ENCODE measurements at places on chromosomes 5 and 9. TPM values are rescaled to one million over a fixed set of nuclear protein-coding genes. Genes with fewer than 3 reads are reported as not detected.

GRCh38 chr5:181187500-181188213, 17.3 kb downstream of the TRIM7 start:
- peaks cover 49% of the 10 kb centered on the region for H3K4me1 ChIP-seq
- peak overlapping the region; percentile 95 for H3K27ac ChIP-seq
- peak; percentile 83 for DNase-seq

The CMYA5 gene
- 0.14 TPM for total RNA-seq

The IL5 gene
- total RNA-seq, result 7.0 TPM

DNA sequence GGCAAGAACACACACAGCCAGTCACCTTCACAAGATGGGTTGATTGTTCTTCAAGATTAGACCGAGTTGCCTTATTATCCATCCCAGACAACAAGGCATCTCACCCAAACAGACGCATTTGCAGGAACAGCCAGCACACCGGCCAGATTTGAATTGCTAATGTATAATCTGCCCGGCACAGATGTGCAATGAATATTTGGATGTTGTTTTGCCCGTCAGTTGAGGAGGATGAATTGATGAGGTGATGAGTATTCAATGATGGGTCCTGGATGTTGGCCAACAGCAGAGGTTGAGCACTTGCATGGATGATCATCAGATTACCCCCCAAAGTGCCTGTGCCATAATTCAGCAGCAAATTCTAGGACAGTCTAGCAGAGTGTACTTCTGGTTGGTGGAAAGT, 20.1 kb downstream of the ALG2 start:
- no peak overlapping the region for H3K27ac ChIP-seq
- H3K4me1 ChIP-seq, result peaks cover 2% of the 10 kb centered on the region
- no peak for DNase-seq

The CARD9 gene
- 9.2 TPM for total RNA-seq

The ZBTB6 gene
- total RNA-seq, result 11.6 TPM

The CCNJL gene
- total RNA-seq, result not detected

GRCh38 chr5:134245101-134245604, 19.3 kb upstream of the PPP2CA start:
- H3K4me3 ChIP-seq, result no peak overlapping the region
- no peaks in the 10 kb centered on the region for H3K4me1 ChIP-seq
- peaks cover 9% of the 10 kb centered on the region for H3K27me3 ChIP-seq

- peak; percentile 79 for DNase-seq
- H3K4me3 ChIP-seq, result peak overlapping the region; percentile 76
- H3K27me3 ChIP-seq, result no peaks in the 10 kb centered on the region
Measured at GRCh38 chr5:134608555-134608954, 24.1 kb downstream of the SAR1B start.

GRCh38 chr5:67063055-67063454, 133.5 kb downstream of the CD180 start:
- H3K4me1 ChIP-seq, result peaks cover 17% of the 10 kb centered on the region
- peak; percentile 7 for DNase-seq
- no peaks in the 10 kb centered on the region for H3K27me3 ChIP-seq
- no peak overlapping the region for H3K4me3 ChIP-seq
- H3K27ac ChIP-seq, result no peak overlapping the region

The DNAJB5 gene
- 10.6 TPM for total RNA-seq

The RNF14 gene
- total RNA-seq, result 32.2 TPM

The TTC16 gene
- total RNA-seq, result not detected

GRCh38 chr9:117548556-117548955, 133.7 kb upstream of the ASTN2 start:
- H3K4me3 ChIP-seq, result no peak overlapping the region
- no peak for DNase-seq
- no peak overlapping the region for H3K27ac ChIP-seq
- H3K27me3 ChIP-seq, result no peaks in the 10 kb centered on the region

DNA sequence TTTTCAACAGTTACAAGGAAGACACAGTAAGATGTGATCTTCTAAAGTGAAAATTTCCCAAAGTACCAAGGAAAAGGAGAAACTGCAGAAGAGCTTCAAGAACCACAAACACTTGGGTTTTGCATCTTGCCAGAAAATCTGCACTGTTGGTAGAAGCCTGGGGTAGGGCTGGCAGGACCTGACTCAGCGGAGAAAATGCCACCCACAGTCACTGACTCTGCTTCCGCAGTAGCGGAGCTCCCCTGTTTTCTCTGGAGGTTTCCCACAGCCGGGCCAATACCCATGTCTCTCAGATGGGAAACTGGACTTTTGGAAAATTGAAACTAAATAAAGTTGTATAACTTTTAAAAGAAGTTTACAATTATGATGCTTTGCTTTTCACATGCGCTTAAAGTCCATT, 104.2 kb downstream of the MEF2C start:
- no peaks in the 10 kb centered on the region for H3K27me3 ChIP-seq
- DNase-seq, result no peak
- H3K4me1 ChIP-seq, result no peaks in the 10 kb centered on the region
- H3K4me3 ChIP-seq, result no peak overlapping the region

The NEURL1B gene
- 0.05 TPM for total RNA-seq

GRCh38 chr5:80620211-80620610, 34.2 kb upstream of the MSH3 start:
- peaks cover 2% of the 10 kb centered on the region for H3K4me1 ChIP-seq
- H3K4me3 ChIP-seq, result no peak overlapping the region
- H3K27ac ChIP-seq, result no peak overlapping the region
- peaks cover 22% of the 10 kb centered on the region for H3K36me3 ChIP-seq
- no peak for DNase-seq
- H3K27me3 ChIP-seq, result no peaks in the 10 kb centered on the region

- H3K4me3 ChIP-seq, result no peak overlapping the region
- peaks cover 2% of the 10 kb centered on the region for H3K27me3 ChIP-seq
- H3K4me1 ChIP-seq, result peaks cover 44% of the 10 kb centered on the region
- DNase-seq, result peak; percentile 59
Measured at GRCh38 chr5:139454568-139455290, 7.8 kb downstream of the ECSCR start.

The SPATA9 gene
- not detected for total RNA-seq

The REEP2 gene
- 3.5 TPM for total RNA-seq

The PDE8B gene
- total RNA-seq, result 0.17 TPM

DNA sequence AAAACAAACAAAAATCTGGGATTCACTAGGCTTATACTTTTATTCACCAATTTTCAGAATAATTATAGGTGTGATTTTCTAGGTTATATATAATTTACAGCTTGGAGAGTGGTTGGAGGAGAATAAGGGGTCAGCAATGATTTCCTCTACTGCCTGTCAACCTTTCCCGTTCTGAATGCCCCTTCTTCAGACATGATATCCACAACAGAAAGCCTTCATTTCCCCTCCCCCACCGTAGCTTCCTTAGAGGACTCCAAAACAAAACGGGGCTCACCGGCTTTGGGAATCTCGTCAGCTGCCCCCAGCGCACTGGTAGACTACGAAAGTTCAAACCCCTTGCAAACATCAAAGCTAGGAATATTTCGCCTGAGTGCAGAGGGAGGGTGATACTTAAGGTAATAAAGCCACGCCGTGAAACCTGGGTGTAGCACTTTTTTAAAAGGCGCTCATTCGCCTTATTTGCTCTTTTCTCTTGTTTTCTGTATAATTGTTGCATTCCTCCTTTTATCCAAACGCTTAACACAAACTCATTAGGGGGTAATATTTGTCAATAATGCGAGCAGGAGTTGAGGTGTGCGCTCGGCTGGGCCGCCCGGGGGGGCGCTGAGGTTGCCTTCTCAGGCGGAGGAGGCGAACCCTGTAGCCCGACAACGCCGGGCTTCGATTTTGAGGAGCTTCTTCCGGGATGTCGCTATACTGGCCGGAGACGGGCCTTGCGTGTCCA, 2.4 kb downstream of the OTP start:
- peaks cover 10% of the 10 kb centered on the region for H3K4me1 ChIP-seq
- no peak for DNase-seq

GRCh38 chr5:50711280-50711679, 44.8 kb downstream of the PARP8 start:
- peaks cover 13% of the 10 kb centered on the region for H3K36me3 ChIP-seq
- DNase-seq, result peak; percentile 90
- peak overlapping the region; percentile 63 for H3K27ac ChIP-seq
- peak overlapping the region; percentile 71 for H3K4me3 ChIP-seq
- peaks cover 44% of the 10 kb centered on the region for H3K4me1 ChIP-seq

The DMGDH gene
- total RNA-seq, result not detected

GRCh38 chr9:108691614-108692013, 164.2 kb downstream of the ACTL7B start:
- no peak overlapping the region for H3K4me3 ChIP-seq
- H3K4me1 ChIP-seq, result no peaks in the 10 kb centered on the region
- no peaks in the 10 kb centered on the region for H3K27me3 ChIP-seq
- DNase-seq, result no peak

DNA sequence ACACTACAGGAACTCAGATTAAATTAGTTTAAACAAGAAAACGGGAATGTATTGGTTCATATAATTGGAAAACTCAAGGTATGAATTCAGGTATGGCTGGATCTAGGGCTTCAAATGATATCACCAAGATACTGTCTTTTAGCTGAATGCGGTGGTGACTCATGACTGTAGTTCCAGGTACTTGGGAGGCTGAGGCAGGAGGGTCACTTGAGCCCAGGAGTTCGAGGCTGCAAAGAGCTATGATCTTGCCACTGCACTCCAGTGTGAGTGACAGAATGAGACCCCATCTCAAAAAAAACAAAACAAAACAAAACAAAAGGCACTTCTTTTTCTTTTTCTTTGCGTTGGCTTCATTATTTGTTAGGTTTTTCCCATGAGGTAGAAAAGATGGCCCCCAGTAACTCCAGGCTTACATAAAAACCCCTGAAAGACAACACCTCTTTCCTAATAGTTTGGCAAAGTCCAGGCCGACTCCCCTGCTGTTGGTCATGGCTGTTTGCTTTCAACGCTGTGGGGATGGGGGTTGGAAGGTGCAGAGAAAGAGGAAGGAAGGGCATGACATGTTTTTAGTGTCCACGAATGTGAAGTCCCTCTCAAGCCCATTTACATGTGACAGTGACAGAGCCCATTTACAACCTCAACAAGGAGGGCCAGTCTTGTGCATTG, 39.8 kb upstream of the CRB2 start:
- H3K4me1 ChIP-seq, result peaks cover 13% of the 10 kb centered on the region
- no peaks in the 10 kb centered on the region for H3K36me3 ChIP-seq
- no peak overlapping the region for H3K4me3 ChIP-seq
- DNase-seq, result no peak

DNA sequence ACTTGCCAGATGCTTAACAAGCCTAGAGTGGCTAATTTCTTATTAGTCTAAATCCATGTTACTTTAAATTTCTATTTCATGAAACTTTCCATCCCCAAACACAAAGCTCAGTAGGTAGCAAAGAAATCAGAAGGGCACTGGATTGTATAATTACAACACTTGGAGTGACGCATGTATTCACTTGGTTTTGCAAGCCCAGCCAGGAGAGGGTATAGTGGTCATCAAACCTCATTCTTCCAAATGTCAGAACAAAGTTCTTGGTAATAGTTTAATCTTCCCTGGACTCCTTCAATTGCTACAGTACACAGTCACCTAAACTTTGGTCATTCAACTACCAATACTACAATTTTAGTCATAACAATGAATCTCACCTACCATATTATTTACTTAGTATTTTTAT, 112.1 kb downstream of the SEMA6A start:
- H3K27me3 ChIP-seq, result no peaks in the 10 kb centered on the region
- no peak overlapping the region for H3K4me3 ChIP-seq
- H3K27ac ChIP-seq, result no peak overlapping the region
- H3K36me3 ChIP-seq, result no peaks in the 10 kb centered on the region
- no peaks in the 10 kb centered on the region for H3K4me1 ChIP-seq

GRCh38 chr5:149372076-149372795, 6.9 kb downstream of the IL17B start:
- no peak overlapping the region for H3K4me3 ChIP-seq
- peaks cover 5% of the 10 kb centered on the region for H3K36me3 ChIP-seq
- DNase-seq, result no peak

Data from activated CD4-positive, alpha-beta T cell treated with anti-CD3 and anti-CD28 coated beads, Interleukin-2, amount 10 ng/mL, durations not matched to agents 24 days and 14 days (primary cell).